ENCODE measurements at places on chromosomes 16 and 17. TPM values are rescaled to one million over a fixed set of nuclear protein-coding genes. Genes with fewer than 3 reads are reported as not detected.
A peak's percentile ranks its signal among the peaks of the same experiment; 100 is the strongest.

DNA sequence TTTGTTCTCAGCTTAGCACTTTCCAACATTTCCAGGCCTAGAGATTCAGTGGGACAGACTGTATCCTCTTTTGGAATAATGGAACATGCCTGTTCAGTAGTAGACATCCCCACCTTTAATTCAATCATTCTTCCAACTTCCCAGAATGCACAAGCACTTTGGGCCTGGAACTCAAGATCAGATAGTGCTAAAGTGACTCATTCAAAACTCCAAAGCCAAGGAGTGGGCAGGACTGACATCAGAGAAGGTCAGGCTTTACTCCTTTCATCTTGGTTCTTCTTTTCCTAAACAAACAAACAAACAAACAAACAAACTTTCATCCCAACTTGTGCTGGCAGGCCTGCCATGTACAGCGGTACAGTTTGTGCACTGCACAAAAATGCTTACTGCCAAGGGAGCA, 172.0 kb downstream of the AXIN2 start:
- DNase-seq: peak; percentile 53

Gene ZNF48
- 5.2 TPM for total RNA-seq

DNA sequence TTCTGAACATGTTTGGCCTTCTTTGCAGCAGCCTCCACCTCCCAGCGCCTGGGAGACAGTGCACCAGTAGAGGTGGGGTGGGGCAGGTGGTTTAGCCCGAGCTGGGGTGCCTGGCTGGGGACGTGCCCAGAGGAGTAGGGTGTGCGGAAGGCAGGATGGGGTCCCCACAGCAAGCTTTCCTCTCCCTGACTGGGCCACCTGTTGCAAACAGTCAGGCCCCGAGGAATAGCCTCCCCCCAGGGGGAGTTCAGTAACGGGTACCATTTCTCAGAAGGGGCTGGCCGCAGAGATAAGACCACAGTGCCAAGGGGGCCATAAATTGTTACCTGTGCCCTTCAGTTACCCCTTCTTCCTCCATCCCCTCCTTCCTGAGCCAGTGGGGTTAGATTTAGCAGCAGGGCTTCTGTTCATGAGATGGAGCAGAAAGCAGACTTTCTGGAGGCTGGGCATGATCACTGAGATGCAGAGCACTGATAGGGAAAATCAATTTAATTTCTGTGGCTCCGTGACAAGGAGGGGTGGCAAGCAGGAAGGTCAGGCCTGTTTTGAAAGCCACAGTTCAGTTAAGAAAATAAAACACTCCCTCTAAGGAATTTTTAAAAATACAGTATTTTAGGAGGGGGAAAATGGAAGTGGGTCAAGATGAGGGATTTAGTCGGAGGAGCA, 181.9 kb downstream of the MSI2 start:
- no peak for DNase-seq

Gene ZCCHC14
- 7.6 TPM for total RNA-seq

GRCh38 chr17:36470499-36470898, 16.0 kb upstream of the ZNHIT3 start:
- DNase-seq: no peak
